Stimulated activated memory B cell treated with anti-CD40 and anti-IgM and Interleukin-4, amounts not matched to agents 10 μg/mL and 1 μg/mL and 100 μg/mL, for 72 hours (primary cell): ENCODE measurements at places on chromosomes 7 and 10.

- no peak overlapping the region for H3K27ac ChIP-seq
- H3K36me3 ChIP-seq, result no peaks in the 10 kb centered on the region
- H3K4me1 ChIP-seq, result no peaks in the 10 kb centered on the region
Measured at GRCh38 chr7:156147104-156147503, 334.8 kb upstream of the SHH start.

- no peak for ATAC-seq
- H3K4me3 ChIP-seq, result no peak overlapping the region
- no peaks in the 10 kb centered on the region for H3K27me3 ChIP-seq
- no peaks in the 10 kb centered on the region for H3K4me1 ChIP-seq
- H3K27ac ChIP-seq, result no peak overlapping the region
Measured at GRCh38 chr7:14691034-14691433, 211.5 kb downstream of the DGKB start.

GRCh38 chr10:44995581-44995913 lies 5.2 kb upstream of the ZNF22 start:
- H3K27me3 ChIP-seq, result peaks cover 29% of the 10 kb centered on the region
- H3K4me3 ChIP-seq, result no peak overlapping the region
- no peak for ATAC-seq
- H3K27ac ChIP-seq, result no peak overlapping the region
- peaks cover 11% of the 10 kb centered on the region for H3K4me1 ChIP-seq

GRCh38 chr10:7611909-7612308 lies 54.9 kb downstream of the ITIH5 start:
- H3K27me3 ChIP-seq, result no peaks in the 10 kb centered on the region
- no peak for ATAC-seq
- no peak overlapping the region for H3K27ac ChIP-seq

- no peak for ATAC-seq
- no peak overlapping the region for H3K27ac ChIP-seq
- H3K27me3 ChIP-seq, result peaks cover 10% of the 10 kb centered on the region
Measured at GRCh38 chr10:129869596-129870473, 94.2 kb downstream of the EBF3 start.

DNA sequence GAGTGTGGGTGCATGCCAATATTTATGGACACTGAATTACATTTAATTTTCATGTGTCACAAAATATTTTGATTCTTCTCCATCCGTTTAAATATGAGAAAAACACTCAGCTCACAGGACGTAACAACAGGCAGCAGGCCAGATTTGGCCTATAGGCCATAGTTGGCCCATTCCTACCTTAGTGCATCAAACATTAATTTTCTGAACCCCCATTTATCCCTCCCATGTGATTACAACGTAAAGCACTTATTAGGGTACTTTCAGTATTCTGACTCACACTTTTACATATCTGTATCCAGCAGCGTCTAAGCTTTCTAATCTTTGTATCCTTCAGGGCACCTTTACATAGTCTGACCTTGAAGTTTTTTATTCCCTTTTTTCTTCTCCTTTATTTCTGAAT lies 4.0 kb downstream of the IDI1 start:
- H3K4me3 ChIP-seq, result peak overlapping the region; percentile 63
- ATAC-seq, result no peak
- peak overlapping the region; percentile 71 for H3K27ac ChIP-seq
- no peaks in the 10 kb centered on the region for H3K27me3 ChIP-seq

GRCh38 chr10:48550071-48550691 lies 54.7 kb downstream of the ARHGAP22 start:
- ATAC-seq, result no peak
- H3K27ac ChIP-seq, result no peak overlapping the region
- no peaks in the 10 kb centered on the region for H3K27me3 ChIP-seq
- H3K4me1 ChIP-seq, result peaks cover 15% of the 10 kb centered on the region
- H3K36me3 ChIP-seq, result no peaks in the 10 kb centered on the region
- no peak overlapping the region for H3K4me3 ChIP-seq

GRCh38 chr7:112385516-112385915 lies 64.7 kb upstream of the IFRD1 start:
- no peak overlapping the region for H3K4me3 ChIP-seq
- H3K27me3 ChIP-seq, result peaks cover 18% of the 10 kb centered on the region
- no peak for ATAC-seq
- H3K27ac ChIP-seq, result no peak overlapping the region

DNA sequence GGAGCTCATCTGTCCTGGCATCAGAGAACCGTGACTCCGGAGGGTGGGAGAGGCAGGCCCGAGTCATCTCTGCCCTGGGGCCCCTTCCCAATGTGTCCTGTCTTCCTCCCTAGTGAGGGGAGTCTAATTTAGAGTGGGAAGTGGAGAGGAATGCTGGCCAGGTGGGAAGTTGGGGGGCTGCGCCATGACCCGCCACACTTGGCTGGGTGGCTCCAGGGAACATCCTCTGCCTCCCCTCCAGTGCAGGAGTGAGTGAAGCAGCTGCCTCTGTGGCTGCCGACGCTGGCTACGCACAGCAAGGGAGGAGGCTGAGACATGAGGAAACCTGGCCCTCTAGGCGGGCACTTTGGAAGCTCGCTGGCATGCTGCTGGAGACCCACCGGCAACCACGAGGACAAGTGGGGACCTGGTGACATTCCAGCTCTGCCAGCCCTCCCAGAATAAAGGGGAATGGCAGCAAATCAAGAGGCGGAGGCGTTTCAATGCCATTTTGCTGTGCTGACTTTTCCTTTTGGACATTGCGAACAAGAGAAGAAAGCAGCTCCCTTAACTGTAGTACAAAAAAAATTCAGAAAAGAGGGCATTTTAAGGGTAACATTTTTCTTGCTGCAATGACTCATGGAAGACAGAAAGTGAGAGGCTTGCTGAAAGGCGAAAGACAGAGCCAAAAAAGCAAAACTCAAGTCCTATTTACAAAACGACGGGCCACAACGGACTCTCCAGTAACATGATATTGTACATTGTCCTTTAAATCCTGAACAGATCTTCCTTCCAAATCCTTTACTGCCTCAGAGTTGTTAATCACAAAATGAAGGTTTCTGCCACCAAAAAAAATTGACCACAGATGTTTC lies 121.2 kb upstream of the PITRM1 start:
- H3K4me1 ChIP-seq, result no peaks in the 10 kb centered on the region
- no peak for ATAC-seq
- peaks cover 23% of the 10 kb centered on the region for H3K27me3 ChIP-seq
- no peak overlapping the region for H3K27ac ChIP-seq
- no peak overlapping the region for H3K4me3 ChIP-seq

DNA sequence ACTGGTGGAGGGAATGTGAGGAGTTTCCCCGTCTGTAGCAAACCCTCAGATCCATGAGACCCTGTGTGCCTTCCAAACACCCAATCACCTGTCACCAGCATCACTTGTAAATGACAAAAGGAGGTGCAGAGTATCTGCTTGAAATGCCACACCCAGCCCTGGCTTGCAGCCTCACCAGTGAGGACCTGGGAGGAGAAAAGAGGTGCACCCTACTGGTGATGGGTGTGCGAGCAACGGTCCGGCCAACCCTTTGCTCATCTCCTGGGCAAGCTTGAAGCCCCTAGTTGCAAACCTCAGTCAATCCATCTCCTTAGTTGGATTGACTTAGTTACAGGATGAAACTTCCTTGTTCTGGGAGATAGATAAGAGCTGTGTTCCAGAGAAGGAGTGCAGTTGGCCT lies 62.4 kb upstream of the WAPL start:
- no peak overlapping the region for H3K4me3 ChIP-seq
- no peak for ATAC-seq
- no peak overlapping the region for H3K27ac ChIP-seq

DNA sequence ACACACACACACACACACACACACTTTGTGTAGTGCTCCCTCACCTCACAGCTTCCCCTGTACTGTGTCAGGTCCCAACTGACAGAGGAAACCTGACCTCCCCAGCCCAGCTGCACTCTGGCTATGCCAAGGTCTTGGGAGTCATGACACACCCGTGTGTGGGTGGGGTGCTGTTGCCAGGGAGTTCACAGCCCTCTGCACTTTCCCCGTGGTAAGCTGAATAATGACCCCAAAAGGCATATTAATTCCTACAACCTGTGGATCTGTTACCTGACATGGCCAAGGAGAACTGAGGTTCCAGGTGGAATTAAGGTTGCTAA lies 8.9 kb upstream of the NANOS1 start:
- H3K4me1 ChIP-seq, result peaks cover 4% of the 10 kb centered on the region
- no peak for ATAC-seq
- no peaks in the 10 kb centered on the region for H3K36me3 ChIP-seq
- no peak overlapping the region for H3K4me3 ChIP-seq
- peaks cover 26% of the 10 kb centered on the region for H3K27me3 ChIP-seq
- no peak overlapping the region for H3K27ac ChIP-seq

- H3K4me1 ChIP-seq, result peaks cover 92% of the 10 kb centered on the region
- peak overlapping the region; percentile 99 for H3K27ac ChIP-seq
- no peak overlapping the region for H3K4me3 ChIP-seq
- H3K36me3 ChIP-seq, result peaks cover 94% of the 10 kb centered on the region
Measured at GRCh38 chr10:79292891-79293746, 54.1 kb upstream of the PPIF start.

DNA sequence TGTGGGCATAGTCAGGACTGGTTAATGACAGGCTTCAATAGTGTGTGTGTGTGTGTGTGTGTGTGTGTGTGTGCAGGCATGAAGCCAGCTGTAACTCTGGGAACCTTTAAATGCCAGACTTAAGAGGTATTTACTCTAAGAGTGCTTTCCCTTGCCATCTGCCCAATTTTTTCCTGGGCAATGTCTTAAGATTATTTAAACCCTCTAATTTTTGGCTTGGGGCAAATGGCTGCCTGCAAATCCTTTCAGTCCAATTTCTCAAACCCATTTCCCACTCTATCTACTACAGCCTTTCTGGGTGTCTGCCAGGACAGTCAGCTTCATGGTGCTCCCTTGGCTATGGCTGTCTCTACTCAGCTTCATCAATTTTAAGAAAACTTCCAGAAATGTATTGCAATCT lies 62.6 kb upstream of the C1GALT1 start:
- no peaks in the 10 kb centered on the region for H3K4me1 ChIP-seq
- H3K27me3 ChIP-seq, result no peaks in the 10 kb centered on the region
- no peak overlapping the region for H3K4me3 ChIP-seq
- ATAC-seq, result no peak
- H3K27ac ChIP-seq, result no peak overlapping the region

- H3K27me3 ChIP-seq, result peaks cover 10% of the 10 kb centered on the region
- no peaks in the 10 kb centered on the region for H3K4me1 ChIP-seq
- ATAC-seq, result no peak
Measured at GRCh38 chr7:32360127-32360526, 130.1 kb downstream of the LSM5 start.

DNA sequence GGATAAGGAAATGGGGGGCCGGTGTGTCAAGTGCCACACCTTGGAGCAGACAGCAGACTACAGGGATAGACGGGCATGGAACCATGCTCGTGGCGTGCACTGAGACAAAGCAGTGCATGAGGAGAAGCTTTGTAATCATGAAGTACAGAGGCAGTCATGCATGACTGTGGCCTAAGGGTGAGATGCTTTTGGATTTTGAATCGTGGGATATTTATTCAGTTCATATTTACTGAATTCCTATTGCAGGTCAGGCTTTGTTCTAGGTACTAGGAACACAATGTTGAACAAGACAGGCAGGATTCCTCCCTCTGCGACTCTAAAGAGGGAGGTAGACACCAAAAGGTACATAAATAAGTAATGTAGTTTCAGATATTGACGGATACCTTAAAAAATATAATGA lies 597.6 kb downstream of the PARD3 start:
- H3K4me1 ChIP-seq, result no peaks in the 10 kb centered on the region
- H3K27me3 ChIP-seq, result no peaks in the 10 kb centered on the region
- no peak for ATAC-seq
- no peak overlapping the region for H3K27ac ChIP-seq

DNA sequence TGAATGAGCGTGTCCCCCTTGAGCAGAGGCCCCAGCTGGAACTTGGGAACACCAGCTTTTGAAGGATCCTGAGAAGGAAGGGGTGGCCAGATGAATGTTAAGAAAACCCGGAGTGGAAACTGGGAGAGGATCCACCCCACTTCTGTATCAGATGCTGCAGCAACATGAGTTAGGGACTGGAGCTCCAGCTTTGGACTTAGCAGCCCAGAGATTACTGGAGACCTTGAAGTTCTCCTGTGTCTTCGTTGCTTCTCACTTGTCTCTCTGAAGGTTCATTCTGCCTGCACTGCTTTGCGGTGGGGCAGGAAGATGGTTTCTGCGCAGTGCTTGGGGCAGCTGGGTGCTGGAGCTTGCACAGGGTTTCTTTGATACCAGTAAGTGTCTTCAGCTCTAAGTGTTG lies 9.3 kb downstream of the TMEM248 start:
- H3K27me3 ChIP-seq, result no peaks in the 10 kb centered on the region
- H3K27ac ChIP-seq, result no peak overlapping the region
- H3K4me3 ChIP-seq, result no peak overlapping the region
- H3K36me3 ChIP-seq, result peaks cover 38% of the 10 kb centered on the region
- ATAC-seq, result no peak
- H3K4me1 ChIP-seq, result peaks cover 72% of the 10 kb centered on the region

DNA sequence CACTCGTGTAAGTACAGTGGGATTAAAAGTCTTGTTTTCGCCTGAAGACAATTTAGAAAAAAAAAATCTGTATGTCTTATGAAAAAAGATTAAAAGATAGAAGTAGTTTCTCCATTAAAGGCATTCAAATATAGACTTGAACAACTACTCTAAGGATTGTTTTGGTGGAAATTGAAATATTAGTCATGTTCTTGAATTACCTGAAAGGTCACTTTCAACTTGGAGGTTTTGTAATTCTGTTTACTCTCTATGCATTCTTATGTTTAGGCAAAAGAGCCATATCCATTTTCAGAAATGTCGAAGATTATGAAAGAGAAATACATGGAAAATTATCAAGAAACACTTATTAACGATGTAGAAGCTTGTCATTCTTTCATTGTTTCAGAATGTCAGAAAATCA lies 373.7 kb downstream of the ARL4A start:
- no peak overlapping the region for H3K4me3 ChIP-seq
- peaks cover 27% of the 10 kb centered on the region for H3K4me1 ChIP-seq
- no peak overlapping the region for H3K27ac ChIP-seq
- ATAC-seq, result no peak
- peaks cover 5% of the 10 kb centered on the region for H3K36me3 ChIP-seq

DNA sequence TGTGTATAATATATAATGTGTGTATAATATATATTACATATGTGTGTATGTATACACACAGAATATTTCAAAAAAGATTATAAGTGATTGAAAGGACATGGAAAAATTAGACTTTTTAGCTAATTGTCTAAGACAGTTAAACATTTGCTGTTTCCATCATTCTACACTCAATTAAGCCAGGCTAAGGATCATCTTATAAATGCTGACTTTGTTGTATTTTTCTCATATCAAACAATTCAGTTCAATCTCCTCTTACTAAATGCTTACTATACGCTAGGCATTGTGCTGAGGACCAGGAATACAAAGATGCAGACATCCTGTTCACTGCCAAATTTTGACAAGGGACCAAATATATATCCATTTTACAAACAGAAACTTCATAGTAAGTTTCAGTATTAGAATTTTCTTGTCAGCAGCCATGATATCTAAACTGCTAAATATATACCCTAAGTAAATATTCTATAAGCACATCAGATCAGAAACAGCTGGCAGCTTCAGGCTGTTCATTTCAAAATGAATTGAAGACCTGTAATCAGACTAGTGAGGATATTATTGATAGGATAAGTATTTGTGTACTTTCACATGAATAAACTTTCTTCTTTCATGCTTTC lies 10.3 kb upstream of the LRRN3 start:
- H3K4me3 ChIP-seq, result no peak overlapping the region
- ATAC-seq, result no peak
- H3K36me3 ChIP-seq, result peaks cover 8% of the 10 kb centered on the region
- no peak overlapping the region for H3K27ac ChIP-seq
- no peaks in the 10 kb centered on the region for H3K27me3 ChIP-seq

- peaks cover 28% of the 10 kb centered on the region for H3K4me1 ChIP-seq
- H3K27ac ChIP-seq, result no peak overlapping the region
- H3K27me3 ChIP-seq, result peaks cover 8% of the 10 kb centered on the region
Measured at GRCh38 chr10:62336404-62336803, 37.8 kb upstream of the ZNF365 start.

GRCh38 chr7:27793780-27794179 lies 53.8 kb downstream of the TAX1BP1 start:
- ATAC-seq, result no peak
- no peaks in the 10 kb centered on the region for H3K27me3 ChIP-seq
- H3K36me3 ChIP-seq, result peaks cover 52% of the 10 kb centered on the region
- no peak overlapping the region for H3K27ac ChIP-seq
